ENCODE measurements at places on chromosomes 5 and 9.

GRCh38 chr5:151094030-151094851, 13.4 kb upstream of the TNIP1 start:
- DNase-seq = no peak

DNA sequence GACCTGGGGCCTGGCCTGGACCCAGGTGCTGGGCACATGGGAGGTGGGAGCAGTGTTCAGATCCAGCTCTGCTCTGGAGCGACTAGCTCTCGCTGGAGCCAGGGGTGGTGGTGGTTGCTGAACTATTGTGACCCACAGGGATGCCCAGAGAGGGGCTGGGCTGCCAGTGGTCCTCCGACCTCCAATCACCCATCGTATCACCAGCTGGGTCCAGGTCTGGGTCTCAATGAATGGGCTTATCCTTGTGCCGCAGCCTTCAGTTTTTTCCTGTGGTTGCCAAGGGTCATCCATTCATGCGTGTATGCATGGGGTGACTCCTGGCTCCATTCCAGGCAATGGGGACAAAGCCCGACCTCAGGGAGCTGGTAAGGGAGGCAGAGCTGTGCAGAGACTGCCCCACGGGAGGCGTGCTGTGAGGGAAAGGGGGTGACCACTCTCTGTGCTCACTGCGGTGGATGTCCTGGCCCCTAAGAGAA, 68.6 kb upstream of the RNF130 start:
- no peak for DNase-seq

DNA sequence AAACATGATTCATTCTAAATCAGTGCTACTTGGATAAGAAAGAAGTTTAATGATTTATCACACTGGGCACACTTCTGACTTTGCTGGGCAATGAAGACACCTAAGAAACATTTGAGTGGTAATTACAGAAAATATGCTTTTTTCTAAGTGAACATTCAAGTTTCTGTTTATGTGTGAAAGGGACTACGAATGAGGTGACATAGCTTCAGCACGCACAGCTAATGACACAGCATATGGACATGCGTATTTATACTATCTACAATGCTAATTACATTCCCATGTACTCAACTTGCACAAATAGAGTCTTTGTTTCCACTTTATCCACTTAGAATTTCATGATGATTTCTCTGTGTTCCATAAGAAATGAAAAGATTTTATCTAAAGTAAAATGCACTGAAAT, 40.6 kb downstream of the FREM1 start:
- DNase-seq = no peak

GRCh38 chr5:54851449-54851848, 133.9 kb downstream of the ESM1 start:
- DNase-seq = no peak

- DNase-seq = no peak
These were observed 190.5 kb downstream of the ADAMTS12 start for GRCh38 chr5:33701251-33701650.

DNA sequence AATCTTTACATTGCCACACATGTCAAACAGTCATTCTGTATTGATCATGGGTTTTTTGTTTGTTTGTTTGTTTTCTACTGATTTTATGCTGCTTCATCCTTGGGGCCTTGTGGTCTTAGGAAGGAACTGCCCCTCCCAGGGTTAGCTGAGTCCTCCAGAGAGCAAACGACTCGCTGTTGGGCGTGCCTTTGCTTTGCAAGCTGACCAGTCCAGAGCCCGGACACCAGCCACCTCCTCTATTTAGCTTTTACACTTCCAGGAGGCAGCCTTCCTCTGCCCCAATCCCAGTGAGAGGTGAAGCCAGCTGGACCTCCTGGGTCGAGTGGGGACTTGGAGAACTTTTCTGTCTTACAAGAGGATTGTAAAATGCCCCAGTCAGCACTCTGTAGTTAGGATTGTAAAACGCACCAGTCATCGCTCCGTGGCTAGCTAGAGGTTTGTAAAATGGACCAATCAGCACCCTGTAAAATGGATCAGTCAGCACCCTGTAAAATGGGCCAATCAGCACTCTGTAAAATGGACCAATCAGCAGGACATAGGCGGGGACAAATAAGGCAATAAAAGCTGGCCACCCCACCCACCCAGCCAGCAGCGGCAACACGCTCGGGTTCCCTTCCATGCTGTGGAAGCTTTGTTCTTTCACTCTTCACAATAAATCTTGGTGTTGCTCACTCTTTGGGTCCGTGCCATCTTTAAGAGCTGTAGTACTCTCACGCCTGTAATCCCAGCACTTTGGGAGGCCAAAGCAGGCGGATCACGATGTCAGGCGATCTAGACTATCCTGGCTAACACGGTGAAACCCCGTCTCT, 154.4 kb downstream of the ERCC6L2 start:
- no peak for DNase-seq

- no peak for DNase-seq
These were observed 276.8 kb upstream of the CLINT1 start for GRCh38 chr5:158135682-158136179.

DNA sequence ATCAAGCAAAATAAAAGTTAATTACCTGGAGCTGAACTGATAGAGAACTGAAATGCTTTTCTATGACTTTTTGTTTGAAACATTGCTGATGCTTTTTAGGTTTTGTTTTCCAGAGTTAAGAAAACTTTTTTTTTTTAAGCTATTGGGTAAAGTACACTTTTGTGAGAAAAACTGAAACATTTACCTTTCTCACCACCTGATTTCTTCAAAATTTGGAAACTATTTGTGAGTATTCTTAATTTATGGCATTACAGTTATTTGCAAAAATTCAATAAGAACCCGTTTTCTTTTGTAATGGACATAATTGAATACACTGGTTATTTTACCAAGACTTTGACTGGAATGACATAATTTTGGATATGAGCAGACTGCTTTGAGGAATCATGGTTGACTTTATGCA, 6.6 kb downstream of the C9orf153 start:
- DNase-seq = no peak

- DNase-seq = no peak
These were observed 79.9 kb downstream of the ISOC1 start for GRCh38 chr5:129174480-129174879.
